ENCODE measurements at places on chromosomes 3 and 15.

GRCh38 chr15:98823012-98823458 is 174.7 kb downstream of the IGF1R start:
- DNase-seq: no peak

- DNase-seq: no peak
Observed at GRCh38 chr3:135992072-135992471, 26.5 kb downstream of the PPP2R3A start.

GRCh38 chr15:74141591-74141990 is 11.2 kb downstream of the ISLR2 start:
- DNase-seq: no peak

DNA sequence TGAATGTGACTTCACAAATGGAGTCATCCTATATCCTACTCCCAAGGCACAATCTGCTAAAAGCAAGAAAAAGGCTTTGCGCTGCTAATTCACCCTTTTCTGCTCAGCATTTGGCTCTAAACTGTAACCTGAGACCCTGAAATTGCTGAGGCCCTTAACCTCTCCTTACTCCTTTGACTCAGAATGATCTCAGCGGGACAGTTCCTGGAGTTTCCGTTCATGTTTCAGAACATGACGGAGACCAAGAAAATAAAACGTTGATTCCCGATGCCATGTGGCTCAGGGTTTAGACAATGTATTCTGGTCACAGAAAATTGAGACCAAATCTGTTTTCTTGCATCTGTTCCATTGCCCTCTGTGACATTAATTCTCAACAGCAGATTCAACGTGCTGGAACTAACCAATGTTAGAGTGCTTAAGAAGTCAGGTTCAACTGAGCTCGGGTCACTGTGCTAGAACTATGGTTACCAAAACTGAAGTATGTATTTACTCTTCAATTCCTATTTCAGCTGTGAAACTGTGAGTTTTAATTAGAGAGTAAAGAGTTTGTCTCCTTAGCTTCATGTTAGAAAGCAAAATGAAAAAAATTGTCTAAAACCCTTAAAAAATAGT is 45.4 kb upstream of the TMC3 start:
- no peak for DNase-seq

- DNase-seq: no peak
Observed at GRCh38 chr3:159627634-159628033, 361.0 kb upstream of the IL12A start.

DNA sequence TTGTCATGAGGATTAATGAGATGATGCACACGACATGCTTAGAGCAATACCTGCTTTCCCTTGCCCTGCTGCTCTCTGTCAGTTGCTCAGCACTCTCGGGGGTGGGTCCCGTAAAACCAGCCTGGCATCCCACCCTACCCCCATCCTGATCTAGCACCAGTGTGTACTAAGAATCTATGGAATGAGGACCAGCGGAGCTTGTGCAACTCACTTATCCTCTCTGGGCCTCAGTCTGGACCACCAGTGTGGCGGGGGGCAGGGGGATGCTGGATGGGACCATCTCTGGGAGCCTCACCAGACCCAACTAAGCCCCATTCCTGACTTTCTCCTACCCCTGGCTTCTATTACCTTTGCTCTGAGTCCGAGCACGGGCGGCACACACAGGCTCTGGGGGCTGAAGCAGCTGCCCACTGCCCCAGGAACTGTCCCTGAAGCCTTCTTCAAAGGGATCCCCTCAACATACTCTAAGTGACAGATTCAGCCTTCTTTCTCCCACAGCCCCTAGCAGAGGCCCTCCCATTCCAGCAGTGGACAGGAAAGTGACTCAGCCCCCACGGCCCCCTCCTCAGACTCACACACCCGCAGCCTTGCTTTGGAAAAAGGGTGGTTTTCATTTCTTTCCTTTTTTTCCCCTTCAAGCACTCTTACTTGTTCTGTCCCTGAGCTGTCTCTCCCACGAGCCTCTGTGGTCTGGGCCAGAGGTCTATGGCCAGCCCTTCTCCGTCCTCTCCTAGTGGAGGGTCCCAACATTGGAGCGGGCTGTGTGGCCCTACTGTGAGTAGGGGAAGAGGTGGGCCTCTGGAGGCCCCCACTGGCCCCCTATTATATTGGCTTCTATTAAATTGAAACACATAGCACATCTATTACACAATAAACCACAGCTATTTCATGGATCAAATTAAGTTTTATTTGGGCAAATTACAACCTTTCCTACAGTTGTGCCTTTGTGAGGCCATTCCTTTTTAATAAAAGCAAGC is 100.3 kb downstream of the SMAD6 start:
- no peak for DNase-seq

DNA sequence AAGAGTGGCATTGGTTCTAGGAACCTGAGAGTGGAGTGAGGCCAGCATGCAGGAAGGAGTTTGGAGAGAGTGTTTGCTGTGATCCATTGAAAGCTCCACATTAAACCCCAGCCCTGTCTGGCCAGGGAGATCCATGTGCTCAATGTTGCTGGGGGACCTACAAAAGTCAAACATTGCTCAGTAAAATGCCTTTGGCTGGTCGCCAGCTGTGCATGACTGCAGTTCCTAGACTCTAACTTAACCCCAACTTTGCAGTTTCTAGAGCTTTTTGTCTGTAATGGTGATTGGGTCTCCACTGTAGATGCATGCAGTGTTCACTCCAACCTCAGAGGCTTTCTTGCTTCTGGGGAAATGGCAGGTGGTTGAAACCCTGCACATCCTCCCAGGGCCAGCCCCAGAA is 99.7 kb upstream of the ABHD17C start:
- no peak for DNase-seq

- DNase-seq: no peak
Observed at GRCh38 chr3:63877737-63878393, 14.2 kb downstream of the ATXN7 start.

- no peak for DNase-seq
Observed at GRCh38 chr3:153144071-153144470, 18.0 kb upstream of the RAP2B start.

DNA sequence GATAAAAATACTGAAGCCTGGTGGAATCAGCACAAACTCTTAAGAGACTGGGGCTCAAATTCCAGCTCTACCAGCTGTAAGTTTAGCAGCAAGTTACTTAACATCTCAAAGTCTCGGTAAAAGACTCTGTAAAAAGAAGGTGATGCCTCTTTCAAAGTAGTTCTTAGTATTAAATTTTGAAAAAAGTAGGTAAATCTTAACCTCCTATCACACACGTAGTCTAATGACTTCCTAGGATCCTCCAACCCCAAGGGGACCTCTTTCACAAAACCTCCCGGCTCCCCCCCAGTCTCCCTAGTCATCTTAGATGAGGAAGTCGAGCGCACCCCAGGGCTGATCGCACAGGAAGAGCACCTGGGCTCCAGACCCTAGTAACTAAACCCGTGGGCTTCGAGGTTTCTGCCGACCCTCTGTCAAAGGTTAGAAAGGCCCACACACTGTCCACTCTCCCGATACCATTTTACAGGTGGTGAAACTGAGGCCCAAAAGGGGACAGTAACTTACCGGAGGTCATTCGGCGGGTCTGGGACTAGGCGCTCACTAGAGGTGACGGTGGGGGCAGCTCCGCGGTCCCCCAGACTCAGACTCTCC is 427 bp downstream of the MBD4 start:
- no peak for DNase-seq

GRCh38 chr3:100023150-100023549 is 91.2 kb downstream of the FILIP1L start:
- DNase-seq: no peak

GRCh38 chr3:157589211-157589610 is 86.0 kb upstream of the VEPH1 start:
- DNase-seq: no peak

- no peak for DNase-seq
Observed at GRCh38 chr3:5798809-5799208, 611.3 kb downstream of the EDEM1 start.

GRCh38 chr3:161770484-161771386 is 274.1 kb downstream of the OTOL1 start:
- no peak for DNase-seq

- no peak for DNase-seq
Observed at GRCh38 chr3:133745981-133746711, at the start of gene TF. TF (plus strand) TSS chr3:133746393; CDS start chr3:133746441, 48 bp downstream.

DNA sequence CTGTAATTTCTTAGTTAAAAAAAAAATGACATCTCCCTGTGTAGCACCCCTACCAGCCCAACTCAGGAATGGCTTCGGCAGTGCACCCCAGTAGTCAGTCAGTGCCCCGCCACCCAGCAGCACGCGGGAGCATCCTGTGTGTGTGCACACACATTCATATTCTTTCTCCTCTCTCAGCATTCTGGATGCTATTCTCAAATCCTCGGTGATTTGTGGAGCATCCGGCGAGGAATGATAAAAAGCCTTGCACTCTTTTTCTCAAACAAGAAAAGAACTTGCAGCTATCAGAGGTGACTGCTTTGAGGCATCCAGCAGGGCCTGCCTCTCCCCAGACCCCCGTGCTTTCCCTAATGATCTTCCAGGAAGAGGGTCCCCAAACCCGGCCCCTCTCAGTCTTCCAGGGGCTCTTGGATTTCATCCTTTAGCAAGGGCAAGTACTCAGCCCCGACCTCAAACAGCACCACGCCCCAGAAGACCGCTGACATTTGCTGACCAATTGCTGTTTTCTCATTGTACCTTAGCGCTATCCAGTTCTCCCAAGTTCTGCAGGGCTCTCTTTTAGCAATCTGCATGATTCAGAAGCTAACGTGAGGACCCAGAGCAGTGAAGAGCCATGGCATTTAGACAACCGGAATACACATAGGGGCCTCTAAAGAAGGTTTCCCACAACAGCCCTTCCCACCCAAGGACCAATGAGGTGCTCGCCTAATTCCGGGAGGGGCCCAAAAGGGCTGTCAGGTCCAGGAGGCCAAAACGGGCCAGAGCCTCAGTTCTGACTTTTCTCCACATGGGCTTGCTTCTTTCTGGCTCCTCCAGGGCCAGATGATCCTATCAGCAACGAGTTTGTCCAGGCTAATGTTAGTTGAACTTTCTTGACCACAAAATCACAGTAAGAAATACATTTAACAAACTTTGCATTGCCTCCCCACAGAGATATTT is 72.2 kb downstream of the FAM174B start:
- no peak for DNase-seq

DNA sequence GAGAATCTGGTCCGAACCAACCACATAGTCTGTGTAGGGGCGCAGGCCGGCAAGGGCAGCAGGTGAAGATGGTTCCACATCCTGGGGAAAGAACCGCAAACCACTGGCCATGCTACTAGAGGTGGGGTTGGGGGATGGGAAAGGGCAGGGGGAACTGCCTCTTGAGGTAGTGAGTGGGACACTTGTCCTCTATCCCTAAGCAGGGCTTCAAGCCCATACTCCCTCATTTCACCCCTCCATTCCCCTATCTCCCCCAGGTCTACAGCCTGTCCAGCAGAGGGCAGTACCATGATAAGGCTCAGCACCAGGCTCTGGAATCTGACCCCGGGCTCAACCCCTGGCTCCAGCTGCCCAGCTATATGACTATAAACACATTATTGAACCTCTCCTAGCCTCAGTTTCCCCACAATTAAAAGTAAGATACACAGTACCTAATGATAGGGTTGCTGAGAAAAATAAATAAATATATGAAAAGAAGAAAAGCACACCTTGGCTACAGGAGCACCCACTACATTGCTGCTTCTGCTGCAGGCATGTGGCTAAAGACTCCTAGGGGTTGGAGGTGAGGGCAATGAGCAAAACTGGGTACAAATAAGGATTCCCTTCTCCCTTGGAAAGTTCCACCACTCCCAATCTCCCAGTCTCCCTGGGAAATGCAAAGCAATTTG is 6.3 kb downstream of the GORASP1 start:
- DNase-seq: no peak

GRCh38 chr3:16106050-16106449 is 68.4 kb upstream of the GALNT15 start:
- no peak for DNase-seq

DNA sequence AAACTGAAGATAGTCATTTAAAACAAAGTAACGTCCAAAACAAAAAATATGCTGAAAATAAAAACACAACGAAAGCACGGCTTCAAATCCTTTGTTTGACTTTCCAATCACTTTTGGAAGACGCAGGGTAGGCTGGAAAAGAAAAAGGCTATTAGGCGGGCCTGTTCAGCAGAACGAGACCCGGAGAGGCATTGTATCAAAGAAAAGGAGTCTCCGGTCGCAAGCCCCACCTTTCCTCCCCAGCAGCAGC is 691 bp downstream of the SENP7 start:
- DNase-seq: no peak

DNA sequence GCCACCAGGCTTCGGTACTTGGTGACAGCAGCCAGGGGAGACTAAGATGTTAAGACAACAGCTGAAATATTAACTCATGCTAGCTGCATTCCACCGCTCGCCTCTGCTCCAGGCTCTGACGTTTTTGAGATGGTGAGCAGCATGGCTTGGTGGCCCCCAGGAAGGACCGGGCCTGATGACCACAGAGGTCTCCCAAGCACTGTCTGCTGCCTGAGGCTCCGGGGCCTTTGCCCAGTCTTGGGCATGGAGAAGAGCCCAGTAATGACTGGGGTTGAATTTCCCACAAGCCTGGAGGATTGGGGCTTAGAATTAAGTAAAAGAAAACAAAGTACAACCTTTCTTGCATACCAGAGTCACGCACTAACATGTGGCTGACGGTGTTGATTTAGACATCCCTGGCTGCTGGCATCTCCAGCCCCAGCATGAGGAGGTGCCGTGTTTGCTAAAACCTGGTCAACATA is 243.6 kb upstream of the LYSMD4 start:
- no peak for DNase-seq

DNA sequence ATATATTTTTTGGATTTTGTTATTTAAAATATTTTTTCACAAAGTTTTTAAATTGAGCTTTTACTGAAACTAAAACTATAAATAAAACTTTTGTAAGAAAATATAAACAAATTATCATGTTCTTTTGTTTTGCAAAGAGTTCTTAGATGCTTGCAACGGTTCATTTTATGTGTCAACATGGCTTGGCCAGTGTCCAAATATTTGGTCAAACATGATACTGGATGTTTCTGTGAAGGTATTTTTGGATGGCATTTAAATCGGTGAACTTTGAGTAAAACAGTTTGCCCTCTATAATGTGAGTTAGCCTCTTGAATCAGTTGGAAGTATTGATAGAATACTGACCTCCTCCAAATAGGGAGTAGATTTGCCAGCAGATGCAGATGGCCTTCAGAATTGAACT is 612.6 kb upstream of the NECTIN3 start:
- no peak for DNase-seq

DNA sequence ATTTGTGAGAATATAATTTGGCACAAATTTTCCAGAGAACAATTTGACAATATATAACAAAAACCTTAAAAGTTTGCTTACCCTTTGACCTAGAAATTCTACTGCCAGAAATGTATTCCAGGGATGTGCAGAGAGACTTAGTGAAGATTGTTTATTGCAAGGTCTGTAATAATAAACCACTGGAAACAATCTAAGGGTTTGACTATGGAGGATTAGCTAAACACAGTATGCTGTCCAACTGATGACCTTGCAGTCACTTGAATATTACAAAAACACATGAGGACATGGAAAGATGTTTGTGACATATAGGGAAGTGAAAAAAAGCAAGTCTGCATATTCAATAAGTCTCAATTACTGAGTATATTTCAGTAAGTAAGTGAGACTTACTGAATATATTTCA is 48.1 kb upstream of the CDV3 start:
- DNase-seq: no peak

DNA sequence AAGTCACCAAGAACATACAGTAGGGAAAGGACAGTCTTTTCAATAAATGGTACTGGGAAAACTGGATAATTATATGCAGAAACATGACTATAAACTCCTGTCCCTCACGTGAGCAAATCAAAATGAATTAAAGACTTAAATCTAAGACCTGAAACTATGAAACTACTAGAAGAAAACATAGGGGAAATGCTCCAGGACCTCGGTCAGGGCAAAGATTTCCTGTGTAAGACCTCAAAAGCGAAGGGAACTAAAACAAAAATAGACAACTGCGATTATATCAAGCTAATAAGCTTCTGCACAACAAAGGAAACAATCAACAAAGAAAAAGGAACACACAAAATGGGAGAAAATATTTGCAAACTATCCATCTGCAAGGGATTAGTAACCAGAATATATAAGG is 62.7 kb downstream of the CRYGS start:
- DNase-seq: no peak

Measured in activated CD8-positive, alpha-beta memory T cell treated with anti-CD3 and anti-CD28 coated beads for 4 hours (primary cell).